ENCODE measurements at places on chromosomes 11 and 22. TPM values are rescaled to one million over a fixed set of nuclear protein-coding genes. Genes with fewer than 3 reads are reported as not detected.

Gene INPPL1
- total RNA-seq: 146 TPM

Gene GLYATL2
- 0.35 TPM for total RNA-seq

Gene FOSL1
- 0.46 TPM for total RNA-seq

Gene FXYD2
- total RNA-seq: 1.7 TPM

Gene CSF2RB
- 1.5 TPM for total RNA-seq

- DNase-seq: no peak
These were observed 1.5 kb downstream of the CEP295 start for GRCh38 chr11:93663021-93663420.

DNA sequence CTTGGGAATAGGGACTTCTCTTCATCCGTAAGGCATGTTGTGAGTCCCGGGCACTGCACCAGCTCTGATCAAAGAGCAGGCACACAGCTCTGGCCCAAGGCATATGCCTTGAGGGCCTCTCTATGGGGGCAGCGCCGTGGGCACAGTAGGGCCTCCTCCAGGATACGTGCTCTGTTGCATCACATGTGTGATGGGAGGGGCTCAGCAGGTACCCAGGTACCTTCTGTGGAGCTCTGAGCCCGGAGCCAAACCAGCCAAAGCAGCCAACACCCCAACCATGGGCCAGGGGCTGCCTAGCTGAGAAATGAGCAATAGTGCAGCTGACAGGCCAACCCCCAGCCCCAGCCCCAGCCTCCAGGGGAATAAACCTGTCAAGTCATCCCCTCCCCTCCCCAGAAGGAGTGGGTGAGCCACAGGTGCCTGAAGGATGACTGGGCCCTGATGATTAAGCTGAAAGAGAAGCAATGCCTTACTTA is 79.7 kb upstream of the SHISAL1 start:
- DNase-seq: peak; percentile 23

DNA sequence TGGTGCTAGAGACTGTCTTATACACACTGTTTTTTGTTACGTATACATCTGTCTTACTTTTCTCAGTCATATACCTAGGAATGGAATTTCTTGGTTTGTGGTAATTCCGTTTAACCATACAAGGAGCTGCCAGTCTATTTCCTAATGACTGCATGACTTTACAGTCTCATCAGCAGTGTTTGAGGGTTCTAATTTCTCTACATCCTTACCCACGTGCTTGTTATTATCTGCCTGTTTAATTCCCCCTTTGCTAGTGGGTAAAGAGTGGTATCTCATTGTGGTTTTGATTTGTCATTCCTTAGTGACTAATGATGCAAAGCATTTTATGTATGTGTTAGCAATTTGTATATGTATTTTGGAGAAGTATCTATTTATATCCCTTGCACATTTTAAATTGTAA is 1008.0 kb downstream of the FAM181B start:
- DNase-seq: no peak

DNA sequence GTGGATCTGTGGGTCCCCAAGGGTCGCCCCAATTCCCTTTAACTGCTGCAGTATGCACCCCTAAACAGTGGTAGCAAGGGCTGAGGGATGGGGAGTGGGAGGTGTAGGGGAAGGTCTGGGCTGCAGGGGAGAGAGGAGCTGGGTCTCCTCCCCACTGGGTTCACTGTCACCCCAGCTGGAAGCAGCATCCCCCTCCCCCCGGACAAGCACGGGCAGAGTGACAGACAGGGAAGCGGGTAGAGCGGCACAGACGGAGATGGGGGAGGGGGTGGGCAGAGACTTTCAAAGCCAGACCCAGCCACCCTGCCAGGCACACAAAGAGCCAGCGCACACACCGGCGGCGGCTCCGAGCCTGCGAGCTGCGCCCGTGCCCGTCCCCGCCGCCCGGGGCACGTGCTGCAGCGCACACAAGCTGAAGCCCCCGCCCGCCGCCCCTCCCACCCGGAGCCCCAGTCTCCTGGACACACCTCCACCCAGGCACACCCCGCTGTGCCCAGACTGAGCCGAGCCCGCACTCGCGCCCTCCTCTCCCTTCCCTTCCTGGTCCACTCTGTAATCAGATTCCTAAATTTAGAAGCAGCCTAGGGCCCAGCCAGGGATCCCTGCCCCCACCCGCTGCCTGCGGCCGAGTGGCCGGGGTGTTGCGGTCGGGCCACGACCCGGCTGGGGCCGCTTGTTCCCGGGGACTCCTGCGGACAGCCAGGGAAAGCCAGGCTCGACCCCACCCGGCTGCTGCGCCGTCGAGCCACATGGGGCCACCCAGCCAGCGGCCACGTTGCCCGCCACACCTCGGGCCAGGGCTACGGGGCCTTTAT is 935 bp upstream of the RCOR2 start:
- peak; percentile 86 for DNase-seq

DNA sequence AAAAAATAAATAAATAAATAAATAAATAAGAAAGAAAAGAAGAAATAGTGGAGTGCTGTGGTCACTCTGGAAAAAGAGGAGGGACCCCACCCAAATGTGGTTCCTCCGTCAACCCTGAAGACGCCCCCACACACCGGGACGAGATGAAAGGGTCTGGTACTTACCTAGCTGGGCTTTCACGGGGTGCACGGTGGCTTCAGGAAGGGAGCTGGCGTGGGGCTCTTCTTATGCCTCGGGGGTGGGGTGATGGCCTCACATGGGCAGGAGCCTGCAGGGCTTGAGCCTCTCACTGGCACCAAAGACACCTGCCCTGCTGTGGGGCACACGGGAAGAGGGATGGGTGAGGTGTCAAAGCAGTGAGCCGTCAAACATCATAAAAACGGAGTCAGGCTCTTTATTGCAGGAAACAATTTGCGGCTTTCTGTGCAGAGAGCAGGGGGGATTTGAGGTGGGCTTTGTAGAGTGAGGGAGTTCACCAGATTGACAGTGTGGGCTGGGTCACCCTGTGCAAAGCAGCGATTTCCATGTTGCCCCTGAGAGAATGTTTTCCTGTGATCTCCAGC is 28.0 kb upstream of the KRTAP5-6 start:
- no peak for DNase-seq

- no peak for DNase-seq
These were observed 23.6 kb upstream of the RNASEH2C start for GRCh38 chr11:65744026-65744698.

- DNase-seq: no peak
These were observed 68.2 kb downstream of the ENDOD1 start for GRCh38 chr11:95157824-95158223.

GRCh38 chr22:41030891-41031290 is 61.5 kb upstream of the EP300 start:
- DNase-seq: no peak

- DNase-seq: no peak
These were observed 373.9 kb upstream of the ANO3 start for GRCh38 chr11:25958045-25958444.

GRCh38 chr11:113647856-113648255 is 58.3 kb downstream of the TMPRSS5 start:
- DNase-seq: no peak

DNA sequence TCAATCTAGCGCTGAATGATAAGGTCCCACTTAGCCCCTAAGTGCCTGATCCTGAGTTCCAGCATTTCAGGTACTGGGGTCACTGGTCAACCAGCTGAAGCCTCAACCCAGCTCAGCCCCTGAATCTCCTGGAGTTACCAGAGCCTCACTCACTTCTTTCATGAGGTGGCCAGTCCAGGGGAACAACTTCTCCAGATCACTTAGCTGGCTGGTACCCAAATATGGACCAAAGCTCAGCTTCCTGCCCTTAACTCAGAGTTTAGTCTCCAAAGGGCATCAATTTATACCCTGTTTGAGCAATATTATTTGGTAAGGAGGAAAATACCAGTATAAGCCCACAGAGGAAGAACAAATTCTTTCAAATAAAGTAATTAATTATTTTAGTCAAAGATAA is 105.6 kb downstream of the SLC1A2 start:
- DNase-seq: no peak

DNA sequence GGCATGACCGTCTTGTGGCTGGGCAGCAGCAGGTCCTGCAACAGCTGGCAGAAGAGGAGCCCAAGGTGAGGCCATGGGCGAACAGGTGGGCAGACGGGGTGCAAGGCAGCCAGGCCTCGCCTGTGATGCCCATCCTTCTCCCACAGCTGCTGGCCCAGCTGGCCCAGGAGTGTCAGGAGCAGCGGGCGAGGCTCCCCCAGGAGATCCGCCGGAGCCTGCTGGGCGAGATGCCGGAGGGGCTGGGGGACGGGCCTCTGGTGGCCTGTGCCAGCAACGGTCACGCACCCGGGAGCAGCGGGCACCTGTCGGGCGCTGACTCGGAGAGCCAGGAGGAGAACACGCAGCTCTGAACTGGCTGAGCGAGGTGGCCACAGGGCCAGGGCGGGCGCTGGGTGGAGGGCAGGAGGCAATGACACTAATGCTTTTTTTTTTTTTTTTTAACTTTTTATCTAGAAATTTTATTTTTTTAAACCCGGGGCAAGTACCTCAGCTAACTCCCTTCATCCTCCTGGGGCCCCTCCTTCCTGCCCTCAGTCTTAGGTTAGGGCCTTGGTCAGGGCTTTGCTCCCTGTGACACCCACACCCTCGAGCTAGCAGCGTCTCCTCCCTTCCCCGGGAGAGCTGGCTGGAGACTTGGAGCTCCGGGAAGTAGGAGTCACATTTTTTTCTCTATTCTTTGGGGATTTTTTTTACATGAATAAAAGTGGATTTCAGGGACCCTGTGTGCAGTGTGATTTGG is 16.0 kb downstream of the PLCB3 start:
- peak; percentile 54 for DNase-seq

- DNase-seq: no peak
These were observed 56.8 kb downstream of the SLC1A2 start for GRCh38 chr11:35362521-35362980.

DNA sequence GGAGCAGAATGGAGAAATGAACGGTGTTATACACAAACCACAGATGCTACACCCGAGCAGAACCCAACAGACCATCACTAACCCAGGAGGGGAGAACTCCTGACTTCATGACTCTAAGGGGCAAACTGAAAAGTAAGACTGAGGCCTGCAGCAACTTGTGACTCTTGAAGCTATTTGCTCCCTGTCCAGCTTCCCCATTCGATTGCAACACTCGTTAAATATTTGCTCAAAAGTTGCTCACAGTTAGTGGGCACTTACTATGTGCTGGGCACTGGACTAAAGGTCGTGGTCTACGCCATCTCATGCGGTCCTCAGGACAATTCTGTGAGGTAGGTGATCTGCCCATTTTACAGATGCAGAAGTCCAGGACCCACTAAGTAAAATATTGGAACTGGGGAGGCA is 9.5 kb upstream of the ADA2 start:
- no peak for DNase-seq

- DNase-seq: no peak
These were observed 19.0 kb upstream of the THRSP start for GRCh38 chr11:78044706-78045105.

DNA sequence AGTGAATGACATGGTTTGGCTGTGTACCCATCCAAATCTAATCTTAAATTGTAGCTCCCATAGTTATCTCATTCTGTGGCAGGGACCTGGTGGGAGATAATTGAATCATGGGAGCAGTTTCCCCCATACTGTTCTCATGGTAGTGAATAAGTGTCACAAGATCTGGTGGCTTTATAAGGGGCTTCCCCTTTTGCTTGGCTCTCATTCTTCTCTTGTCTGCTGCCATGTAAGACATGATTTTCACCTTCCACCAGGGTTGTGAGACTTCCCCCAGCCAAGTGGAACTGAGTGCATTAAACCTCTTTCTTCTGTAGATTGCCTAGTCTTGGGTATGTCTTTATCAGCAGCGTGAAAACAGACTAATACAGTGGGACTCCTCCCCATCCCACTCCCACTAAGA is 11.1 kb downstream of the OR5A2 start:
- no peak for DNase-seq

DNA sequence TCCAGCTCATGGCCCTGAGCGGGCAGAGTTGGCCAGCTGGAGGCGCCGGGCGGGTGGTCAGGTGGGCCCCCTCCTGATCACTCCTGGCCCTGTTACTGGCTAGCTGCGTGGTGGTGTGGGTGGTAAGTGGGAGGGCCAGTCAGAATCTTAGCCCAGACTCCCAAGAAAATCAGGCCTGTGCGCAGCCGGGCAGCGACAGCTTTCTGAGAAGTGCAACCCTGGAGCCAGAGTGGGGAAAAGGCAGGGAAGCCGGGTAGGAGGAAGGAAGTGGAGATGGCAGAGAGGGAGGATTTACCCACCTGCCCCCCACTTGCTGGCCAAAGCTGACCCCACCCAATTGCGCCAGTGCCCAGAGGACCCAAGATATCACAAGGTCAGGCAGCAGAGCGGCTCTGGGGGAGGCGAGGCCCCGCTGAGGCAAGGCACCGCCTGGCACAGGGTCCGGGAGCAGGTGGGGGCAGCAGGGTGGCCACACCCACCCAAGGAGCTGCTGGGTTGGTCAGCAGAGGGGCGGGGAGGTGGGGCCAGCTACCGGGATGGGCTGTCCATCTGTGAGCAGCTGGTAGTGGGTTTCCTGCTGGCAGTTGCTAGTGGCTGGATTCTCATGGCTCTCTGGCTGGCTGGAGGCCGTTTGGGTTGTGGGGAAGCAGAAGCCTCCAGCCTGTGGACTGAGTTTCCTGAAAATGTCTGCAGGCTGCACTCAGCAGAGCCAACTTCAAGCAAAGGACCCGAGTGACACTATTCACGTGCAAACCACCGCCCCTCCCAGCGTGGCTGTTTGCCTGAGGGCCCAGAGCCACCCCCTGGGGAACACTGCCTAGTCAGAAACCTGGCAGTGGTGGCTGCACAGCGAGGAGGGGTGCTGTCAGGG is 196.4 kb downstream of the IGLL1 start:
- DNase-seq: no peak

Data from heart left ventricle (tissue), 16 donors.